ENCODE measurements at places on chromosomes 11 and 22. TPM values are rescaled to one million over a fixed set of nuclear protein-coding genes. Genes with fewer than 3 reads are reported as not detected.

DNA sequence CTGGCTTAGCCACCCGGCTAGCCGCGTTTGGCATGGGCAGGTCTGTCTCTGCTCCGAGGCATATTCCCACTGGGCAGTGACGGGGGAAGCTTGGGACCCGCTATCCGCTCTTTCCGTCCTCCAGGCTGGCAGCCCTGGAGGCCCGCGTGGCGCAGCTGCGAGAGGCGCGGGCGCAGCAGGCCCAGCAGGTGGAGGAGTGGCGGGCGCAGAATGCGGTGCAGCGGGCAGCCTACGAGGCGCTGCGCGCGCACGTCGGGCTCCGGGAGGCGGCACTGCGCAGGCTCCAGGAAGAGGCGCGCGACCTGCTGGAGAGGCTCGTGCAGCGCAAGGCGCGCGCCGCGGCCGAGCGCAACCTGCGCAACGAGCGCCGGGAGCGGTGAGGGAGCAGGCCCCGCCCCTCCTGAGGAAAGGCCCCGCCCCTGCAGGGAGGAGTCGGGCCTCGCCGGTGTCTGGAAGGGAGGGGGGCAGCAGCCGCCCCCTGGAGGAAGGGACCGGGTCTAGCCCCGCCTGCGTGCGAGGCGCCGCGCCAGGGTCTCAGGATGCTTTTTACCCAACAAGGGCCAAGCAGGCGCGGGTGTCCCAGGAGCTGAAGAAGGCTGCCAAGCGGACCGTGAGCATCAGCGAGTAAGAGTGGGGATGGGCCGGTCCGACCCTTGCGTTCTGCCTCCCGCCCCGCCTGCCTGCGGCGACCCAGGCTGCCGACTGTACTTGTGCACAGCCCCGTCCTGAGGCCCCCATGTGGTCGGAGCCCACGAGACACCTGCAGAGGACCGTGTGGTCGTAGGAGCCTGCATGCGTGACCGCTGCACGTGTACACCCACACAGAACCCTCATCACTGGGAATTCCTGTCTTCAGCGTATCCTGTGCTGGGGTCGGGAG lies 7.9 kb downstream of the ATG16L2 start:
- peak; percentile 88 for DNase-seq

DNA sequence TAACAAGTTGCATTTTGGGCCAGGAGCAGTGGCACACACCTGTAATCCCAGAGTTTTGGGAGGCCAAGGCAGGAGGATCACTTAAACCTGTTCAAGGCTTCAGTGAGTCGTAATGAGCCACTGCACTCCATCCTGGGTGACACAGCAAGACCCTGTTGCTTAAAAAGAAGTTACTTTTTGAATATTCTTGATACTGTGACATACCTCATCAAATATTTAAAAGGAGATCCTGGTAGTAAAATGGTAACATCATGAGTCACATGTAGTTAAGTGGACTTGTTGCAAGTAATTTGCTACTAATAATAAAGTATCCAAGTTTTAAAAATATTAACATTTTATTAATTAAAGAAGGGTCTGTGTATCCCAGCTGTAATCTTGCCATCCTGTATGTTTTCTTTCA lies 18.3 kb downstream of the HMGXB4 start:
- no peak for DNase-seq

- DNase-seq: no peak
Measured at GRCh38 chr11:2249189-2249916, 21.0 kb downstream of the ASCL2 start.

GRCh38 chr11:64712430-64713015 lies 10.5 kb downstream of the NRXN2 start:
- no peak for DNase-seq

DNA sequence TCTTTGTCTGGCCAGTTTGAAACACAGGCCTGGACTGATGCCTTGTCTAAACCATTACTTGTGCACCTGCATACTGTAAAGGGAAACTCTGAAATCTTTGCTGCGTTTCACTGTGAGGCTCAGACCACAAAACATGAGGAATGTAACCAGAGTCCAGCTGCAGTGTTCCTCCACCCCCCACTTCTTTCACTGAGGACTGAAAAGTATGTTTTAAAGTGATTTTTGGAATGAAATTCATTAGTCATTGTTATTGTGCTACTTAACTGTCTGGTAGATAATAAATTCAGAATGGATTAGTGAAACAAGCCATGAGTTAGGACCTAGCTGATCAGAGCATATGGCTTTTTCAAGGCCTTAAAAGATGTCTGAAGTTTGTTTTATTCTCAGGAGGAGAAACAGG lies 181.2 kb downstream of the WNT11 start:
- no peak for DNase-seq

- no peak for DNase-seq
Measured at GRCh38 chr11:15870911-15871310, 485.4 kb downstream of the SOX6 start.

GRCh38 chr11:121435551-121436511 lies 16.3 kb upstream of the SORL1 start:
- DNase-seq: no peak

DNA sequence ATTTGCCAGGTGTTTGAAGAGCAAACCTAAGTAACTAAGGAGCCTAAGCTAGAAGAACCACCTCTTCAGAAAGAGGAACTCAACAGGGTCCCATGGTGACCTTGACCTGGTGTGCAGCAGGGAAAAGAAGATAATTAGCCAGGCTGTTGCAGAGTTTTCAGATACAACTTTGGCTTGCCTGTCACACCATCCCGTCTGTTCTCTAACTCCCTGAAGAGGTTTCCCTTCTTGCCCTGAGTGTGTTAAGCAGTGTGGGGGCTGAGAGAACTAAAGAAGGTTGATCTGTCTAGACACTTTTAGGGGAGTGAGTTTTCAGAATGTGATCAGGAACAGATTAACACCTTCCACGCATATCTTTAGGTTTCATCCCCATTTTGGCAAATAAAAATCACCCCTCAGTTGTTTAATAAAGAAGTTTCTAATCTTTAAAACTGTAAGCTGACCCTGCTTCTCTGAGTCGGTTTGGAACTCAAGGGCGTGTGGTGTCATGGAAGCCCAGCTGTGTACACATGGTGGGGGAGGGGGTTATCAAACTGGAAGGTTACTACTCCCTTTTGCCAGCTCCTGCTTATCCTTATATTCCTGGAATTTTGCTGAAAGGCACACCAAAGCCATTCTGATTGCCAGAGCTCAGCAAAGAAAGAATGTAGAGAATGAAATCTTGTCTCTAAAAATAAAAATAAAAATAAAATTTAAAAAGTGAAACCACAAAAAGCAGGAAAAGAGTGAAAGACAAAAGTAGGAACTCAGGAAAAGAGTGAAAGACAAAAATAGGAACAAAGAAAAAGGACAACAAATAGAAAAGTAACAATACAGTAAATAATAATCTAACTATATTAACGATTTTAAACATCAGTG lies 70.2 kb downstream of the DBX1 start:
- no peak for DNase-seq

- DNase-seq: no peak
Measured at GRCh38 chr11:131207901-131208300, 162.5 kb upstream of the NTM start.

DNA sequence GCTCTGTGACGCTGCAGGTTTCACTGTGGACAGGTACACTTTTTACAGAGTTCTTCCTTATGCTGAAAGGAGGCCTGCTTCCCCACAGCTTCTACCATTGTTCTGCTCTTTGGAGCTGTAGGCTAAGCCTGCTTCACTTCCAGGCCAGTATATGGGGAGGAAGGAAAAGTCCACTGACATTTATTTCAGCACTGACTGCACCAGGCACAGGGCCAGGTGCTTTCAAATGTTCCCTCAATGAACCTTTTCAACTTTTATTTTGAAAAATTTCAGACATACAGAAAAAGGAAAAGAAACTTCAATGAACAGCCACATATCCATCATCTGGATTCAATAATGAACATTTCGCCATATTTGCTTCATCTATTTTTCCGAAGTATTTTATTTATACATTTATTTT lies 22.0 kb downstream of the POU2F3 start:
- no peak for DNase-seq

GRCh38 chr22:34760276-34761008 lies 305.5 kb upstream of the ISX start:
- no peak for DNase-seq

DNA sequence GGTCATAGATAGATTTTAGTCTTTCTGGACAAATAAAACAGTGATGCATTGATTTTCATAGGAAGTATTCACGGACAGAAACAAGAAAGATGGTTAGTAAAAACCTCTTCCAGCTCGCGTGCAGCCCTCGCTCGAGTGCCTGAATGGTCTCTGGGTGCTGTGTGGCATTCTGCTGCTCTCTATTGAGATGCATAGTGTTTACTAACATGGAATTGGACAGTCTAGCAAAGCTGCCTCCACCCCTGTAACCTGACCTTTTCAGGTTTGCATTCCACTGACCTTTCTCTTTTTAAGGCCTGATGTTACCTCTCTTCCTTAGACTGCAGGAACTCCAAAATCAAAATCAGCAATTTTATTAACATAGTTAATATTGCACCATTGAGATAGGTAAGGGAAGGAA lies 643.4 kb downstream of the JRKL start:
- no peak for DNase-seq

DNA sequence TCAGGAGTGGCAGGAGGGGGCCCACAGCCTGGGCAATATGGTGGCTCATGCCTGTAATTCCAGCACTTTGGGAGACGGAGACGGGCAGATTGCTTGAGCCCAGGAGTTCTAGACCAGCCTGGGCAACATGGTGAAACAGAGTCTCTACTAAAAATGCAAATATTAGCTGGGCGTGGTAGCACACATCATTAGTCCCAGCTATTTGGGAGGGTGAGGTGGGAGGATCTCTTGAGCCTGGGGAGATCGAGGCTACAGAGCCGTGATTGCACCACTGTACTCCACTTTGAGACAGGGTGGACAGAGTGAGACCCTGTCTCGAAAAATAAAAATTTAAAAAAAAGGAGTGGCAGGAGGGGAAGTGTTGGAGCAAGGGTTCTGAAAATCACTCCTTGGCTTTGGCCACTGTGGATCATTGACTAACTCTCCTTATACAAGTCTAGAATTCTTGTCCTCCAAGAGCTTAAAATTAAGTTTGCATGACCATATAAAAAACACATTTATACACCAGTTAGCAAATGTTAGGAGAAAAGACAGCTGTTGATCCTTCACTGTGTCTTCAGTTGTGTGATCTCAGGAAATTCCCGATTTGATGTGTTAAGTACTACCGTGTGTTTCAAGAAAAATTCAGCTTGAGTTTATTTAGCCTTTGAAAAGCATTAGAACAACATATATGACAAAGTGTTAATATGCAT lies 2.3 kb upstream of the WEE1 start:
- no peak for DNase-seq

- no peak for DNase-seq
Measured at GRCh38 chr11:118000850-118001228, 14.6 kb downstream of the IL10RA start.

DNA sequence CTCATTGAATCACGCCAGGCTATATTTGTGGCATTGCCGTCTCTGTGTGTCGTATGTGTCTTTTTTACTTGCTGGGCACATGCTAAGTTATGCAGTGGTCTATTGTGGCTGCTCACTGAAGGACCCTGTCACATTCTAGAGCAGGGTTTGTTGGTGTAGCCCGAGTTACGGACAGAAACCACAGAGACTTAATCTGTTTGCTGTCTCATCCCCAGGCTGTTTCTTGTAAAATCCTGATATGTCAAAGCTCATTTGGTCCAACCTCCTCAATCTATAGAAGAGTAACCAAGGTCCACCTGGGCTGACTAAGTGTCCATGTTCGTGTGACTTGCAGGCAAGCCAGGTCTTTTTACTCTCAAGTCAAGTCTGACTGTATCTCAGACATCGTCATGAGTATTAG lies 5.0 kb downstream of the DPF2 start:
- DNase-seq: no peak

DNA sequence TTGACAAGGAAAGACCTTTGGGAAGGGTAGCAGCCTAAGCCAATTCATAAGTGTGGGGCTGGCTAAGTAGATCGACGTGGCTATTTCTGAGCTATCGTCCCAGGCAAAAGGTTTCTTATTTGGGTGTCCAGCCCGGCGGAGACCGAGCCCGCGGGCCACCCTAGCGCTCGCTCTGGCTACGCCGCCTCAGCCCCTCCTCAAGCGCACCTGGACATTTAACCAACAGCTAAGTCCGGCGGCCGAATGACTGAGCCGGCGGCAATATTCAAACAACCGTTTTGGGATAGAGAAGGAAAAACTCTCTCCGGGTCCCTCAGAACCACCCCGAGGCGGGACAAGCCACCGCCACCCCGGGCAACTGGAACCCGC lies 457 bp downstream of the RNF141 start:
- DNase-seq: no peak

The SHANK3 gene
- total RNA-seq: 23.1 TPM

The MOGAT2 gene
- total RNA-seq: not detected

The ASRGL1 gene
- total RNA-seq: 4.6 TPM

The YAP1 gene
- 67.9 TPM for total RNA-seq

The DESI1 gene
- total RNA-seq: 46.2 TPM

The TUBA8 gene
- 253 TPM for total RNA-seq

The LYVE1 gene
- total RNA-seq: 41.1 TPM

The RCOR2 gene
- 10.5 TPM for total RNA-seq

The ZPR1 gene
- total RNA-seq: 26.4 TPM

The GAL3ST1 gene
- total RNA-seq: 0.16 TPM
